ENCODE measurements at places on chromosomes 11 and 22. TPM values are rescaled to one million over a fixed set of nuclear protein-coding genes. Genes with fewer than 3 reads are reported as not detected.
A peak's percentile ranks its signal among the peaks of the same experiment; 100 is the strongest.

C1QTNF4 gene
- total RNA-seq: not detected

GRCh38 chr11:108891909-108892511, 227.1 kb downstream of the DDX10 start:
- H3K36me3 ChIP-seq: no peaks in the 10 kb centered on the region
- no peak overlapping the region for H3K4me3 ChIP-seq
- no peaks in the 10 kb centered on the region for H3K27me3 ChIP-seq
- peaks cover 28% of the 10 kb centered on the region for H3K4me1 ChIP-seq
- DNase-seq: no peak

DNA sequence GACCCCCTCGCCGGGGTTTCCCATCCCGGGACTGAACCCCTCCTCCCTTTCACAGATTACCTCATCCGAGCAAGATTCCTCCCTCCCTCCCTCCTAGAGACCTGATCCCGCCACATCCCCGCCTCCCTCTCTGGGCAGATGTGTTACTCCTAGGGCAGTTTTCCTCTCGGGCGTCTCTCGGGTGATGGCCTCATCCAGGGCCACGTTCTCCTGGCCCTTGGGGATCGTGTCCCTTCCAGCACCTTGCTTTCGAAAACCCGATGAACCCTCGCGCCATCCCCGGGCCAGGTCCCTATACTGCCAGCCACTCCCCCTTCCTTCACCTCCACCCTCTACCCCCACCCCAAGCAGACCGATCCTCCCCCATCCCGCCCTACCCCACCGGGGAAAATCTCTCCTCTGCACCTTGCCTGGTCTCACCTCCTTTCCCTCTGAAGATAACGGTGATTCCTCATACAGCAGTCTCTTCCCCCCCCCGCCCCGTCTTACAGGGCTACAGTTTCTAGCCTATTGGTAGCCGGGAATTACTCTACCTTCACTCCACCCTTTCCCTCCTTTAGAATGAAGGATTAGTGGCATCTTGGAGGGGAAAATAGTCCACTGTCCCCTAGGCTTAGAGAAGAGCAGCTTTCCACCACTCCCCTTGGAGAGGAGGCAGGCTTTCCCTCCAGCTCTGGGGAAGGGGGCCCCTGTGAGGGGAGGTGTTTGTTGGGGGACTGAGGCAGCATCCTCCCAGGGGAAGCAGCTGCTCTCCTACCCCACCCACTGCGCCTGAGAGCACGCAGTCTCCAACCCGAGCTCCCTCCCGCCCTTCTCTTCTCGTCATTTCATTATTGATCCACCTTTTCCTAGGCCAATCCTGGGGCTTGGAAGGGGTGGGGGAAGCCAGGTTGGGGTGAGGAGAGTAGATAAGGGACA, 1.2 kb downstream of the KMT2A start:
- peak; percentile 76 for DNase-seq
- H3K4me1 ChIP-seq: peaks cover 33% of the 10 kb centered on the region
- H3K4me3 ChIP-seq: peak overlapping the region; percentile 77
- no peaks in the 10 kb centered on the region for H3K27me3 ChIP-seq
- H3K27ac ChIP-seq: peak overlapping the region; percentile 76

DNA sequence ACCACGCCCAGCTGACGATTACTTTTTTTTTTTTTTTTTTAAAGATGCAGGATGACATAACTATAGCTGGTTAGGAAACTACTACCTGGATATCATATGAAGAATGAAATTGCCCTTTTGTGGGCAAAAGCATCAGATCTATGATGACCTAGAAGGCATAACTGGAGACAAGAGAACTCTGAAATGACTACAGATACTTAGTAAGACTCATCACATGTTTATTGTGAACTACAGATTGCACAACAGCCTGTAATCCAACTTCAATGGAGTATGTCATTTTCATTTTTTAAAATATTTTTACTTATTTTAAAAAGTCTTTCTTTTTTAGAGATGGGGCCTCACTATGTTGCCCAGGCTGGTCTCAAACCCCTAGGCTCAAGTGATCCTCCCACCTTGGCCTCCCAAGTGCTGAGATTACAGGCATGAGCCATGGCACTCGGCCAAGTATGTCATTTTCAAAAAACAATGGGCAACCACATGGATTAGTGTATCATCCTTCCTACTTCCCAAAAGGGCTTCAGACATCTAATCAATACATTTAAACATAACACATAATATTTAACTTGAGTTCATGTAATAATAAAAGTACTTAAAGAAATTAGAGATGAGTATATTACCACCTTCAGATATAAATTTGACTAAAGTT, 3.3 kb downstream of the MTMR2 start:
- peaks cover 24% of the 10 kb centered on the region for H3K4me1 ChIP-seq
- no peak overlapping the region for H3K4me3 ChIP-seq
- H3K27me3 ChIP-seq: no peaks in the 10 kb centered on the region
- H3K36me3 ChIP-seq: 0 out of 2 replicates have a peak, but pooled peaks cover 7% of the 10 kb centered on the region
- DNase-seq: peak; percentile 66

DNA sequence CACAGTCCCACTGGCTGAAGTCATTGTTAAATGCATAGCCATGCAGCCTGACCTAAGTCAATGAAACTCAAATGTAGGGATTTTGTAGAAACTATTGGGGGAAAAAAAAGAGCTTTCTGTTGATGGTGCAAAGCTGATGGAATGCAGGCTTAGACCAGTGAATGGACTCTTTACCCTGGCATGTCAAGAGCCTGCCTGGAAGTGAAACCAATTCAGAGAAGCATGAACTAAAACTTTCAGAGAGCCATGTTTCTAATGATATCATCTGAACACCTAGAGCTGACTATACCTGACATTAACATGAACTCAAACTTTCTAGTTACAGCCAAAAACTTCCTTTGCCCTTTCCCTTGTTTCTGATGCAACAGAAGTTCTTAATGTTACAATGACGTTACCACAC, 89.0 kb downstream of the APIP start:
- H3K27ac ChIP-seq: no peak overlapping the region
- H3K4me3 ChIP-seq: no peak overlapping the region
- H3K36me3 ChIP-seq: no peaks in the 10 kb centered on the region
- H3K4me1 ChIP-seq: no peaks in the 10 kb centered on the region
- DNase-seq: no peak

PHF21A gene
- total RNA-seq: 11.8 TPM

CRYBA4 gene
- not detected for total RNA-seq

- H3K36me3 ChIP-seq: no peaks in the 10 kb centered on the region
- peak; percentile 42 for DNase-seq
- no peak overlapping the region for H3K27ac ChIP-seq
- H3K4me1 ChIP-seq: peaks cover 11% of the 10 kb centered on the region
- no peak overlapping the region for H3K4me3 ChIP-seq
Measured at GRCh38 chr11:109739379-109739778, 317.4 kb downstream of the C11orf87 start.

DNA sequence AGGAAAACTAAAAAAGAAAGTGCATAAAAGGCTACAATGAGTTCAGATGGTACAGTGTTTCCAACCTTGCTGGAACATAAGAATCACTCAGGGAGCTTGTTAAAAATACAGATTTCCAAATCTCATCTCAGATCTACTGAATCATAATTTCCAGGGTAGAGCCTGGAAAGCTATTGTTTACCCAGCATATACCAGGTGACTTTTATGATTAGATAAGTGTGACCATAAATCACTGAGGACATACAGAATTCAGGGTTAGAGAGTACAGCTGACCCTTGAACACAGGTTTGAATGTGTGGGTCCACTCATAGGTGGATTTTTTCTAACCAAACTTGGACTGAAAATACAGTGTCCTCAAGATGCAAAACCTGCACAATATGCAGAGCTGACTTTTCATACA, 11.9 kb downstream of the SAAL1 start:
- no peaks in the 10 kb centered on the region for H3K4me1 ChIP-seq
- no peak for DNase-seq
- H3K36me3 ChIP-seq: peaks cover 12% of the 10 kb centered on the region

GRCh38 chr11:69865707-69866106, 46.5 kb upstream of the FGF3 start:
- no peak for DNase-seq
- no peak overlapping the region for H3K27ac ChIP-seq
- no peak overlapping the region for H3K4me3 ChIP-seq
- H3K27me3 ChIP-seq: peaks cover 11% of the 10 kb centered on the region
- H3K4me1 ChIP-seq: no peaks in the 10 kb centered on the region

SEZ6L gene
- under 0.01 TPM for total RNA-seq

DNA sequence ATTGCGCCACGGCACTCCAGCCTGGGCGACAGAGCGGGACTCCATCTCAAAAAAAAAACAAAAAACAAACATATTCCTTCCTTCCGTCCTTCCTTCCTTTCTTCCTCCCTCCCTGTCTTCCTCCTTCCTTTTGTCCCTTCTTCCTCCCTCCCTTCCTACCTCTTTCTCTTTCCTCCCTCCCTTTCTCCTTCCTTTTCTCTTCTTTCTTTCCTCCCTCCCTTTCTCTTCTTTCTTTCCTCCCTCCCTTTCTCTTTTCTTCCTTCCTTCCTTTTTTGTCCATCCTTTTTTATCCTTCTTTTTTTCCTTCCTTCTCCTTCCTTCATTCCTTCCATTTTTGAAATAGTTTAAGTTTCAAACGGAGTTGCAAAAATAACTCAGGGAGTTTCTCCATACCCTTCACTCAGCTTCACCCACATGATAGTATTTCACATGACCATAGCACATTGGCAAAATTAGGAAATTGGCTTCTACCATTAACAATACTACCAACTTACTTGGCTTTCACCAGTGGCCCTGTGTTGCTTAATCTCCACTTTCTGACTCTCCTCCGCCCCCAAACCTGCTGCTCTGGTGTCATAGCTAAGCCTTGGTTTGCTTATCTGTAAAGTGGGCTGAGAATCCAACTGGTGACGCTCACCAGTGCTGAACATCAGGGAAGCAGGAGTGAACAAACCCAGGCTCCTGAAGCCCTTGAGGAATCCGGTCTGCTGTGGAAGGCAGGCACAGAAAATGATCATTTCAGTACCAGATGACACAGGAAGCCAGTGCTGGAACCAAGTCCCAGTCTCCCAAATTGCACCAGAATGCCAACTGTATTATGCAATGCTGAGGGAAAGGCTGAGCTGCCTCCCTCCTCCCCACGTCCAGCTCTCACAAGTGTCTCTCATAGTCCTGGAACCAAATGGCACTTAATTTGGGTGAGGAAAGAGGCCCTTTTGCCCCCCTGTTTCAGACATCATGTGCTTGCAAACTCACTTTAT, 17.2 kb upstream of the CRYBB3 start:
- H3K4me3 ChIP-seq: no peak overlapping the region
- no peaks in the 10 kb centered on the region for H3K36me3 ChIP-seq
- no peaks in the 10 kb centered on the region for H3K4me1 ChIP-seq
- peak; percentile 3 for DNase-seq
- H3K27ac ChIP-seq: no peak overlapping the region

DNA sequence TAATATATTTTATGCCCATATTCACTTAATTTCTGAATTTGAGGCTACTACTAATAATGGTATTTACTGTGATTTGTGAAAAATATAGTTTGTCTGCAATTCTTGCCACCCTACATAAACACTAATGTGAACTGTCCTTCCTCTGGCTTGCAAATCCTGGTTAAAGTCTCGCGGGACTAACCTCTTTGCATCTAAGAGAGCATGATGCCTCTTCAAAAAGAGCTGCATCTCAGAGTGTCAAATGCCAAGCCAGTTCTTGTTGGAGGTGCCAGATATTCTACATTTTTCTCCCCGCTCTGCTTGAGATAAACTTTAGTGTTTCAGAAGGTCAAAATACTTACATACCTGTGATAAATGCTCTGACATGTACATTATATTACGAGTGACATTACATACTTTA, 2.1 kb downstream of the ARHGAP42 start:
- no peaks in the 10 kb centered on the region for H3K36me3 ChIP-seq
- no peak overlapping the region for H3K27ac ChIP-seq
- H3K27me3 ChIP-seq: no peaks in the 10 kb centered on the region
- H3K4me1 ChIP-seq: peaks cover 10% of the 10 kb centered on the region
- DNase-seq: no peak
- no peak overlapping the region for H3K4me3 ChIP-seq

GRCh38 chr11:92002568-92002967, 222.1 kb upstream of the FAT3 start:
- no peak overlapping the region for H3K4me3 ChIP-seq
- H3K27ac ChIP-seq: no peak overlapping the region
- H3K36me3 ChIP-seq: no peaks in the 10 kb centered on the region
- DNase-seq: no peak
- no peaks in the 10 kb centered on the region for H3K4me1 ChIP-seq

LARGE2 gene
- total RNA-seq: not detected

DNA sequence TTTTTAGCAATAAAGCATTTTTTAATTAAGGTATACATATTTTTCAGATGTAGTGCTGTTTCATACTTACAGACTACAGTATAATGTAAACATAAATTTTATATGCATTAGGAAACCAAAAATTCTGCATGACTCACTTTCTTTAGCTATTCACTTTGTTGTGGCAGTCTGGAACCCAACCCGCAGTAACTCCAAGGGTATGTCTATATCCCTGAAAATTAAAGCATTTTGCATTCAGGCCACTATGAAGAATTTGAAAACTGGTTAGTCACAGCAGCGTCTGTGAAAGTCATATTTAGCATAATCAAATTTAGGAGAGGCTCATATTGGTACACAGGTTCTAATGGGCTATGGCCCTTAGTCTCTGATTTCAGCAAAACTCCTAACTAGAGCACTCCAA, 46.8 kb downstream of the BBOX1 start:
- H3K27me3 ChIP-seq: no peaks in the 10 kb centered on the region
- no peak overlapping the region for H3K27ac ChIP-seq
- no peak for DNase-seq
- H3K4me1 ChIP-seq: peaks cover 10% of the 10 kb centered on the region
- no peak overlapping the region for H3K4me3 ChIP-seq
- H3K36me3 ChIP-seq: no peaks in the 10 kb centered on the region

PATE4 gene
- not detected for total RNA-seq

GRCh38 chr22:29202212-29203192, 3.2 kb upstream of the EMID1 start:
- H3K4me3 ChIP-seq: no peak overlapping the region
- H3K4me1 ChIP-seq: no peaks in the 10 kb centered on the region
- no peak overlapping the region for H3K27ac ChIP-seq
- DNase-seq: no peak
- H3K36me3 ChIP-seq: no peaks in the 10 kb centered on the region

- no peak overlapping the region for H3K4me3 ChIP-seq
- no peaks in the 10 kb centered on the region for H3K27me3 ChIP-seq
- H3K36me3 ChIP-seq: peaks cover 40% of the 10 kb centered on the region
Measured at GRCh38 chr11:57798905-57799559, 37.4 kb downstream of the CTNND1 start.

SNX32 gene
- not detected for total RNA-seq

- H3K27ac ChIP-seq: no peak overlapping the region
- no peak for DNase-seq
- no peaks in the 10 kb centered on the region for H3K27me3 ChIP-seq
- H3K4me3 ChIP-seq: no peak overlapping the region
- no peaks in the 10 kb centered on the region for H3K4me1 ChIP-seq
Measured at GRCh38 chr11:34114471-34114870, 9.0 kb downstream of the NAT10 start.

DNA sequence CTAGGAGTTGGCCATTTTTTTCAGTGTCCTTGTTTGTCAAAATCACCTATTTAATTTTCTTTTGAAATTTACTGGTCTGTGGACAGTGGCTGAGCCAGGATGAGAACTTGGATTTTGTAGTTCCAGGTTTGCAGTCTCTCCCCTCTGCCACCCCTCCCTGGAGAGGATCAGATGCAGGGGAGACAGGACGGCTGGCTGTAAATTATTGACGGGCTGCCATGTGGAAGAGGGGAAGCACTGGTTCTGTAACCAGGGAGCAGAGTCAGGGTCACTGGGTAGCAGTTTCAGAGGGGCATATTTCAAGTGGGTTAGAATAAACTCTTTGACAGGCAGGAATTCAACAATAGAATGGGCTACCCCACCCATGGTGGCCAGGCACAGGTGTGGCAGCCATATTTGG, 20.6 kb upstream of the YWHAH start:
- H3K27me3 ChIP-seq: peaks cover 6% of the 10 kb centered on the region
- H3K4me3 ChIP-seq: no peak overlapping the region
- no peaks in the 10 kb centered on the region for H3K4me1 ChIP-seq
- no peaks in the 10 kb centered on the region for H3K36me3 ChIP-seq
- DNase-seq: no peak

ISX gene
- total RNA-seq: not detected
